ENCODE measurements at places on chromosomes 4 and X.

DNA sequence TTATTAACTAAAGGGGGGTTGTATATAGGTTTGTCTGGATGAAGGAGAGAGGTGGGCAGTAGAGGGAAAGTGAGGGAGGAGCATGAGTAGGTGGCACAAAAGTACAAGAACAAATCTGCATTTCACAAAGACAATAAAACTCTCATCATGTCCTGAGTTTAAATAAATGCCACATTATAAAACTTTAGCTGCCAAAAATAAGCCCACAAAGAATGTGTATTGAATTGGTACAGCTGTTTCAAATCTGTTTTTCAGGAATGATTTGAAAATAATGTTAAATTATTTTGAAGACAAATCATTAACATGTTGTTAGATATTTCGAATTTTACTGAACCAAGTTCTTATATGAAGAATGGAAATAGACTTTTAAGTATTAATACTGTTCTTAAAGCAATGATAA is 5.8 kb downstream of the CNKSR2 start:
- no peak for DNase-seq

- no peak for DNase-seq
Observed at GRCh38 chr4:166309286-166309685, 436.2 kb downstream of the TLL1 start.

- DNase-seq: no peak
Observed at GRCh38 chr4:52299120-52299519, 248.0 kb downstream of the SPATA18 start.

GRCh38 chr4:76178296-76178695 is 30.1 kb upstream of the NUP54 start:
- no peak for DNase-seq

DNA sequence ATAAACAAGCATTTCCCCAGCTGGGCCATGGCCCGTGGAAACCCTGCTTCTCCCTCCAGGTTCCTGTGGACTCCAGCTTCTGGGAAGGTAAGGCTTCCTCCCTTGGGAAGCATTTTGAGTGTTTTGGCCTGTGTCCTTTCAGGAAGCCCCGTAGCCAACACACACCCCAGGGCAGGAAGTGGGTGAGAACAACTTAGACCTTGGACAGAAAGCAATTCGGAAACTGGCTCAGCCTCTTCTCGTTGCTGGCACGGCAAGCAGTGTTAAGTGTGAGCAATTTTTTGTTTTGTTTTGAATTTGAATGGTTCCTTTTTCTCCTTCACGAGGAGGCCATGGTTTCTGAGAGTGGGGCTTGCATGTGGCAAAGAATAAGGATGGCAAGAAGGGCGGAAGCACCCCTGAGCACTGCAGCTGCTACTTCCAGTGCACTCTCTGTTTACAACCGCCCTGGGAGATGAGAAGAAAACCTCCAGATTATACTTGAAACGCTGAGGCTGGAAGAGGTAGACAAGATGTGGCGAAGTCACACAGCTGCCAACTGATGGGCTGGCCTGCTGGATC is 14.1 kb upstream of the CYTL1 start:
- no peak for DNase-seq

DNA sequence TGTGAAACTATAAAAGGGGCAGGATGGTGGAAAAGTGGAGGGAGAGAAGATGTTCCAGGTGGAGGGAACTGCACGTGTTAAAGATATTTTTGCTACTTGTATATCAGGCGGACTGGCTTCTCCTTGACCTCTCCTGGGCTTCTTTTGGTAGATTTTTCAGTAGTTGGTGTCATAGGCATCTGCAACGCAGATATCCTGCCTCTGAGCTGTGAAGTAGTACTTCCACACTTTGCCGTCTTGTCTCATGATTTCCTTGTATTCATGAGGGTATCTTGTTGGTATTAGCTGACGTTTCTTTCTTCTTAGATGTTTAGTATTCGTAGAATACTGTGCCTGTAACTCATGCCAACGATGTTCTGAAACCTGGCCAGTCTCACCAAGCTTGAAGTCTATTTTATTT is 81.0 kb downstream of the WWC2 start:
- no peak for DNase-seq

GRCh38 chr4:172050911-172051310 is 237.7 kb downstream of the GALNTL6 start:
- no peak for DNase-seq

DNA sequence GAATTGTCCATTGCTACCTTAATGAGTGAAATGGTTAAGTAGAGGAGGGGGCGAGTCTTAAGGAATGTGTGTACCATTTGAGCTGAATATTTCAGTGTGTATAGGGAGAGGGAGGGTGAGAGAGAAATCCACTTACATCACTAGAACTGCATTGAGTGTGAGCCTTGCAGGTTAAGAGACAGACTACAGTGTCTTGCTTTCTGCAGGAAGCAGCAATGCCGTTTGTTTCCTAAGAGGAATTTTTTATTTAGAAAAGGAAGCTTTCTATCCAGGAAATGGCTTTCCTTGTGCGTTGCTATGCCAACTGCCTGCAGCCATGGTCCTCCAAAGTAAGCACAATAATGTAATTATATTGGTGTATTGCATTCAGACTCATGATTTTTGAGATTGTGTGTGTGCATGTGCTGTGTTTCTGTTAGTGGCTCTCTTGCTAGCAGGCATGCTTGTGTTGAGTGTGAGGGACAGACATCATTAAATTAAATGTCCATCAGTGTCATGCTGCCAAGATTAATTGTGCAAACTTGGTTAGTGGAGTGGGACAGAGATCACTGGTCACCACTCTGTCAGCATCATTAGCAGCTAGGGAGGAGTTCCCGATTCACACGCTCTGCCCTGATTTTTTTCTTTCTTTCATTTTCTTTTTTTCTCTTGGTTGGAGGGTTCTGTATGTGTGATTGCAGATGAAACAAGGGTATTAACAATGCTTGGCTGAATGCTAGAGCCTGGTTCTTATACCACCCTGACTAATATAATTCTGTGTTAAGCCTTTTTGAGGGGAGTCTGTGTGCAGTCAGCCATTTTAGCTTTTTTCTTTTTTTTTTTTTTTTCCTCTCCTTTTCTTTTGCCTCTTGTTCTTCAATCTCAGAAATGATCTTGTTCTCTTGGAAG is 164.3 kb downstream of the RAPGEF2 start:
- DNase-seq: no peak

DNA sequence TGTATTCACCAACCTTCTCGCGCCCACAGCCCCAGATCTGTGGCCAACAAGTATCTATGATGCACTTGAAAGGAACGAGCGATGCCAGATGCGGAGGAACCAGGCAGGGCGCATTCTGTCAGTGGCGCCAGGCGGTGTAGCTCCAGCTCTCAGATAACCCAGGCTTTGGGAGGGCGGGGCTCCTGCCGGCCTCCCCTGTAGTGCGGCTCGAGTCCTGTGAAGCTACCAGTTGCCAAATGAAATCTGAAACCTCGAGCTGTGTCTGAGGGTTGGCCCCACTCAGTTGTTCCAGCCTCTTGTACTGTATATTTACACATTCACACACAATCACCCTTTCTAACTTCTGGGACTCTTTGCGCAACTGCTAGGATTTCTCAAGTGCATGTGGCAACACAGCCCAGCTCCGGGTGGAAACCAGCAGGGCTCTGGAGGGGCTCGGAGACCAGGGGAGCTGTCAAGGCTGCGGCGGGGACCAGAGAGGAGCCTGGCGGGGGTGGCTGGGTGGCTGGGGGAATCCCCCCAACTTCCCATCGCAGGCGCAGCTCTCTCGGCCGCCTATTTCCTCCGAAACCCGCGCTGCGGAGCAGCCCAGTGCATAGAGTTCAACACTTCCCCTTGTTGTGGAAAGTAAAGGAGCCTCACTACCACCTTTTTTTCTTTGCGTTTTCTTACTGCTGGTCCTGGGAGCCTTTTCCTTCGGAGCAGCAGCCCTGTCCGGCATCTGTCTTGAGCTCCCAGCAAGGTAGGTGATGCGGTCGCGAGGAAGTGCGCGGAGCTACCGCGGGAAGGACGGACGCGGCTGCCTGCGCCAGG is at the start of gene ARHGAP24:
TSS of gene ARHGAP24 (plus strand) at position 333 of the 813 bp plus-strand sequence.
- no peak for DNase-seq

- DNase-seq: no peak
Observed at GRCh38 chrX:129585691-129586090, 45.6 kb downstream of the OCRL start.

- no peak for DNase-seq
Observed at GRCh38 chr4:92524131-92524530, 220.4 kb downstream of the GRID2 start.

DNA sequence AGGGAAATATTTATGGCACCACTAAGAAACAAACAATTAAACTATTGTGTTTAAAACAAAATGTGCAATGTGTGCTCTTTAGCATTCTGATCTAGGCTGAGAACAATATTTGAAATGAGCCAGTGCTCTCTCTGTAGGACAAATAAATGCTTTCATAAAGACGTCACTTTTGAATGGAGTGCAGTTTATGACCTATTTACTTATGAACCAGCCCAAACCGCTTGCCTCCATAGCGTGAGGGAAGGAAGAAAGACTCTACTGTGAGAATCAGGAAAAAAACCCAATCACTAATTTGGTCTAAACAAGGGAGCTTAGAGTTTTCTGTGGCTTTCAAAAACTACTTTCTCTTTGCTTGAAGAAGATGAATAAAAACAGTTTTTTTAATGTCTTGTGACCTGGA is 39.4 kb downstream of the SAT1 start:
- no peak for DNase-seq

- DNase-seq: no peak
Observed at GRCh38 chrX:1153940-1154339, 58.5 kb downstream of the CRLF2 start.

GRCh38 chr4:85861064-85861765 is 386.3 kb downstream of the ARHGAP24 start:
- DNase-seq: no peak

DNA sequence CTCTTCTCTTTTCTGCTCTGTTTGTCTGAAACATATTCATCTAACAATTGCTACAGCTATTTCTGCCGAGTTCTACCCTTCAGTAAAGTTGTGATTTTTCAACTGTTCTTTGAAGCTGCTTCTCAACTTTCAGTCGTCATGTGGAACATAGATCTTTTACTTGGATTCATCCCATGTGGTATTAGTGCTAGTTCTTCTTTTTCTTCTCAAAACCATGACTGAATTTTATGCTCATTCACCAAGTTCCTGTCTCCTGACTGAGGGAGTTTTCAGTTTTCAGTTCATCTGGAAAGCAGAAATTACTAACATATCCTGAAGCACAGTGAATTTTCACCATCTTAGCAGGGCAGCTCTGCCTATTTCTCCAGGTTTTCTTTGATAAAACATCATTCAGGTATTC is 12.1 kb downstream of the ACSL4 start:
- DNase-seq: no peak

DNA sequence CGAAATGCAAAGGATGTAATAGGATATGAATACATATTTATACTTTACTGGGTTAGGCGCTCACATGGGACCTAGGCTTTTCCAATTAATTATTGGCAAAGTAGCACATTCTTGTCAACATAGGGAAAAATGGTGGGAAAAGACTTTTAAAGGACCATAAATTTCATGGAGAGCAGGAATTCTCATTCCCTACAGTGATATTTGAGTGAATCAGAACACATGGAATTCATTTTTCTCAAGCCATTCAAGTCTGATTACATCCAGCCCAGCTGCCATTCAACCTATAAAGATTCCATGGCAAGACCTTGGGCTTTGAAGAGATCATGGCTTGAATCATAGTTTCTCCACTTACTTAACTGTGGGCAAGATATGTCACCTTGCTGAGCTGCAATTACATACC is 150.4 kb downstream of the SOWAHB start:
- no peak for DNase-seq

- no peak for DNase-seq
Observed at GRCh38 chr4:95190751-95191436, 357.9 kb downstream of the UNC5C start.

- DNase-seq: no peak
Observed at GRCh38 chr4:138010639-138011038, 231.5 kb downstream of the SLC7A11 start.

- no peak for DNase-seq
Observed at GRCh38 chr4:17285747-17286146, 226.1 kb downstream of the QDPR start.

DNA sequence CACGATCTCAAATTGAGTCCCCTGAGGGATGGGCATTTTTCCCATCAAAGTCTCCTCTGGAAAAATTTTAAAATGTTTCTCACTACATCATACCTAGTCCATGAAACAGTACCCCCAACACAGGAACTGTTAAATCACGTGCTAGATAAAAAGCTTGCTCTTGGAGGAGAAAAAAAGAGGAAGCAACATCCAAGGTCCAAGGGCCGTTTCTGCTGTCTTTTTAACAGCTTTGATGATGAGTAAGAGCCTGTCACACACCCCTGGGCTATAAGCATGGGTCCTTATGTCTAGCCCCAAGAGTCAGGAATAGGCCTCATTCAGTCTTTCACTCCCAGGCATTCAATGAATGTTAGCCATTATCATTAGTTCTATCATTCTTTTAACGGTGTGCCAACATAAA is 128.9 kb downstream of the SH3KBP1 start:
- no peak for DNase-seq

DNA sequence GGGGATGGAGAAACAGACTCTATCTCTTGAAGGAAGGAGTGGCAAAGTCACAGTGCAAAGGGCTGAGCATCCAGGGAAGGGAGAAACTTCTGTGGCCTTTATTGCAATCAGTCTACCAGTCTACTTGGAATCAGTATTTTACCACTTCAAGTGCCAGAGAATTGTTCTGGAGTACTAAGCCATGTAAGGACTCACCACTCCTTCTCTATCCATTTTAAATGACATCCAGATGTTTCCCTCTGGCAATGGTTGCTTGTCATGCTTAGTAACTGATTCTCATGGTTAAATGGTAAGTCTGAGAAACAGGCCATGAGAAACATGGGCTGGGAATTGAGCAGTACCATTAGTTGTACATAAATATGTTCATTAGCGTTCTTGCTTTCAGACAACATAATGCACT is 21.1 kb upstream of the SMIM10 start:
- no peak for DNase-seq

DNA sequence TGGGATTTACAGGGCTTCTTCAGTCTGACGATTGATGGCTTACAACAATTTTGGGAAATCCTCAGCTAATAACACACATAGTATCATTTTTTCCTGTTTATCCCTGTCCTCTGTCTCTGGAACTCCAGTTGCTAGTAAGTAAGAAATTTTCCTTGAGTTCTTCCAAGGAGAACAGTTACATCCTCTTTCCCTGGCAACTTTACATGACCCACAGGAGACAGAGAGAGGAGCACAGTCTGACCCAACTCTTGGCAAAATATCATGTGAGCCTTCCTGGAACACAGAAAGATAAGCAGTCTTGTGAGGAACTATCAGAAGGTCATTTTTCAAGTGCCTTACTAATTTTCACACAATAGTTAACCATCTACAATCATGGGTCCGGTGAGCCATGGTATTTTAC is 578.7 kb upstream of the PABPC4L start:
- no peak for DNase-seq

- DNase-seq: no peak
Observed at GRCh38 chrX:78822157-78822690, 74.7 kb downstream of the LPAR4 start.

DNA sequence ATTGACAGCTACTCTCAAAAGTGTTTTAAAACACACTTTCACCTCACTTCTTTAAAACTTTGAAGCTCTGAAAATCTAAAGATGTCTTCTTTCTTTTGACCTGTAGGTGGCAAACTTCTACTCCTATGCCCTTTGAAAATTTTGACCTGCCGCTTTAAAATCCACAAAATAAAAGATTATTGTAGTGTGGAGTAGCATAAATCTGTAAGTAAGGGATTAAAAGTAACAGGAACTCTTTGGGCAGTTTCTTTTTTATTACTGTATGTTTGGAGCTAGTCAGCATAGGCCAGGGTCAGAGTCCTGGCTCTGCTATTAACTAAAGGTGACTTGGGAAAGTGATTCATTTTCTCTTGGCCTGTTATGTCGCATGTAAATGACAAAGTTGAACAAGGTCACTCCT is 25.5 kb downstream of the BBS12 start:
- no peak for DNase-seq

- no peak for DNase-seq
Observed at GRCh38 chr4:23278845-23279244, 586.1 kb downstream of the GBA3 start.

Measured in stimulated activated CD4-positive, alpha-beta T cell treated with anti-CD3 and anti-CD28 coated beads, TNF-alpha, amount 100 ng/mL, for 4 hours (primary cell).